ENCODE measurements at places on chromosomes 1 and 21.
A peak's percentile ranks its signal among the peaks of the same experiment; 100 is the strongest.

GRCh38 chr1:44355582-44356305 lies 687 bp upstream of the ERI3 start:
- no peak for DNase-seq

GRCh38 chr21:26732432-26733221 lies 112.6 kb downstream of the ADAMTS1 start:
- DNase-seq: peak; percentile 45

GRCh38 chr1:153792631-153793041 lies 17.4 kb downstream of the SLC27A3 start:
- DNase-seq: no peak

DNA sequence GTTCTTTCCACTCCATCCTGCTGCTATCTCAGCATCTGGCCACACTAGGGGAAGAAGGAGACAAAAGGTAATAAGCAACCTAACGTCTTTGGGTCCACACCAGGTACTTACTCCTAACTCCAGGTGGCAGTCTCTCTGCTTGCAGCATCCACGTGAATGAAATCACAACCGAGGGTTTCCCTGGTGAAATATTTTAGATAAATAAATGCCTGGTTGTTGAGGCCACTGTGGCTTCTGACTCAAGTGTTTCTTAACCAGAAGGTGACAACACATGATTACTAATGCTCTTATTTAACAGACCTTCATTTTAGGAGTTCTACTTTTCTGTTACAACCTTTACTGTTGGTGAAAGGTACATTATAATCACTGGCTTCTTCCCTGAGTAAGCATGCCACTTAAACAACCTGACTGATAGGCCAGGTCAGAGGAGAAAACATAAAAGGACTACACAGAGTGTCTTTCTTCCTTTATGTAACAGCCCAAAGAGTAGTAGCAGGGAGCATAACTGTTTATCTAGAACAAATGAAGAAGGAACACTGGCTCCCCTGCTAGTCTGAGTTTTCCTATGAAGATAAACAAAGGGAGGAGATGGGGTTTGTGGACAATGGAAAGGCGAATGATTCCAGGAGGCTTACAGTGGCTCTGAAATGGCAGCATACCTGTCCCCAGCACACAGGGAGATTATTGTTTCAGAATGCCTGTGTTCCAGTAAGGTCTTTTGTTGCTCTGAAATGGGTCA lies 59.9 kb downstream of the SYT6 start:
- no peak for DNase-seq

DNA sequence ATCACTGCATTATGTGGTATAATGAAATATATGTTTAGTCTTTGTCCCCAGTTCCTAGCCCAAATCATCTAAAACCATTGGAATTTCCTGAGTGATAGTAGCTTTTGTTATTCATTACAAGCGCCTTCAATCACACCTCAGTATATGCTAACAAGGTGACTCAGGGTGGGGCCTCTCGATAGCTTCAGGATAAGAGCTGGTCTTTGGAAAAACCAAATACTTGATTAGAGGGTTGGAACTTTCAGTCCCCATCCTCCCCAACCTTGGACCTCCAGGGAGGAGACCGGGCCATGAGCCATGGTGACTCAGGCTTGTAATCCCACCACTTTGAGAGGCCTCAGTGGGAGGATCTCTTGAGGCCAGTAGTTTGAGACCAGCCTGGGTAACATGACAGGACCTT lies 5.1 kb upstream of the BRDT start:
- no peak for DNase-seq

GRCh38 chr1:112075566-112075965 lies 86.1 kb upstream of the KCND3 start:
- no peak for DNase-seq

DNA sequence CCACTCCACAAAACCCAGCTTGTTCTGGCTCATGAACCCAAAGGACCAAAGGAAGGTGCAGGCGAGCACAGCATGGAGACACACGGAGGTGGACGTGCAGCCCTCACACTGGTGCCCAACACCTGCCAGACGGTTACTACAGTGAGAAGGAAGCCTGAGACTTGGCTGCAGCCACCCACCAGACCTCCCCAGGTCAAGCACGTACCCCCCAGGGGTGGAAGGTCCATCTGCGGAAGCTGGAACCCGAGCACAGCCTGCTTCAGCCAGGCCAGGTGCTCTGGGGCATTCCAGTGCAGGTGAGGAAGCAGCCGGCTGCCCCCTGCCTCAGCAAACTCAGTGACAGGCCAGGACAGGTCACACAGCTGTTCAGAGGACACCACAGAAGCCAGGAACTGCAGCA lies 16.0 kb upstream of the LSS start:
- DNase-seq: no peak

- DNase-seq: no peak
Measured at GRCh38 chr1:110065841-110066240, 4.6 kb downstream of the ALX3 start.

DNA sequence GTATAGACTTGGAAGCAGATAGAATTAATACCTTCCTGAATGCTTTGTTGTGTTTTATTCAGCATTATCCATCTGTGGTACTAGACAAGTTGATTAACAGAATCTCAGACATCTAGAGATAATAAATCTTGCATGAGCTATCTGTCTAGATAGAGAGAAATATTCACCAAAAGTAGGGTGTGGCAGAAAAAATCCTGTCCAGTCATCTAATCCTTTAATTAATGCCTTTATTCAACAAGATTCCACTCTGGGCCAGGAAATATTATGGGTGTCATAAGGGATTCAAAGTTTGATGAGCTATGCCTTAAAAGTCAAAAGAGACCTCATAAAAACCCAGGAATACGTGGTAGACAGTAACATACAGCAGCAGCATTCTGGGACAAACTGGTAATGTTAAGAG lies 601.2 kb downstream of the LMO4 start:
- no peak for DNase-seq

- DNase-seq: peak; percentile 52
Measured at GRCh38 chr21:43827015-43827611, 37.7 kb downstream of the RRP1 start.

DNA sequence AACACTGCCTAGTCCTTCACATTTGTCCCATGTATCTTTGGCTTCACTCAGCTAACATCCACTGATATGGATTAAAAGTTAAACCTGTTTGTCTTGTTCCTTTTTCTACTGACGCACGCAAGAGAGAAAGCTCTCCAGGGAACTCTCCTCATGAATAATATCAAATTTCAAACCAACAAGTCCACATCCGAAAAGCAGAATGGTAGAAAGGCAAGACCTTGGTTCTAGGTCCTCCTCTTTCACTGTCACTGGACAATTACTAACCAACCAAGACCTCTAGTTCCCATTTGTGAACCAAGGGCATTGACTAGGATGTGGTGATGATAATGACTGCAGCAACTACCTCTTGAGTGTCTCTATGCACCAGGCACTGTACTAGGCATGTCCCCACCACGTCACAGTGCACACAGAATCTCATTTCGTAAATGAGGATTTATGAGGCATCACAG lies 8.4 kb downstream of the PLPP3 start:
- no peak for DNase-seq

GRCh38 chr1:26994020-26994786 lies 711 bp downstream of the TRNP1 start:
- DNase-seq: no peak

- DNase-seq: no peak
Measured at GRCh38 chr21:43721206-43721605, 2.3 kb downstream of the PDXK start.

DNA sequence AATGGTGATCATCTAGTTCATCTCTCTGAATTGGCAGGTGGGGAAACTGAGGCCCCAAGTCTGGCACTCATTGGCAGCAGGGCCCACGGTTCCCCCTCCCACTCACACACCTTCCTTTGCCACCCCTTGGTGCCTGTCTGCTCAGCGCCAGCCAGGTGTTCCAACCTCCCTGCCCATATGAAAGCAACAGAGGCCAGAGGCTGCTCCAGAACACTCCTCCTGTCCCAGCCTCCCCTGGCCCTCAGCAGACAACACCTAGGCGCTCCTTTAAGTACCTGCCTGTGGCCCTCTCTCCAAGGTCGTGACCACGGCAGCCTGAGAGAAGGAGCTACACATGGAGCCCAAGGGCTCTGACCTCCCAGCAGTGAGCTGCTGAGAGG lies 362.3 kb upstream of the VAMP3 start:
- DNase-seq: no peak

- DNase-seq: no peak
Measured at GRCh38 chr1:22168412-22168973, 25.6 kb upstream of the WNT4 start.

DNA sequence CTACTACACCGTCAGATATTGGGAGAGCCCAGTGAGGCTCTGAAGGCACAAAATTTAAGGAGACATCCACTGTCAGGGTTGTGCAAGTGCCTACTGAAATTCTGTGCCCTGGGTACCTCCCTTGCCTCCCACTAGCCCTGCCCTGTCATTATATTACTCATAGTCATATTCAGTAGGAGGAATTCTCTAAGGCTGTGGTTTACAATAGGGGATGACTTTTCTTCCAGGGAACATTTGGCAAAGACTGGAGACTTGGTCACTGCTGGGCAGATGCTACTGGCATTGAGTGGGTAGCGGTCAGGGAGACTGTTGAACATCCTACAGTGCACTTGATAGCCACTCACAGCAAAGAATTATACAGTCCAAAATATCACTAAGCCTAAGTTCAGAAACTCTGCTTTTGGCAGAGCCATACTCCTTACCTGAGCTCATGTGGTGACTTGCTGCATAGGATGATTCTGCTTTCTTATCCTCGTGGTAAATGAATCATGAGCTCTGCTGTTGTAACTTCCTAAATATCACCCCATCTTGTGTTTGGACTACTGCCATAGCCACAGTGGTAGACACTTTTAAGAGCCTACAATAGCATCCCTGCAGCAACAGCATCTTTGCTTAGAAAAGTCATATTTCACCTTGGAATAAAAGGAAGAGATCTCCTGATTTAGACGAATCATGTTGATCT lies 563.4 kb upstream of the PLXNA2 start:
- DNase-seq: peak; percentile 10

DNA sequence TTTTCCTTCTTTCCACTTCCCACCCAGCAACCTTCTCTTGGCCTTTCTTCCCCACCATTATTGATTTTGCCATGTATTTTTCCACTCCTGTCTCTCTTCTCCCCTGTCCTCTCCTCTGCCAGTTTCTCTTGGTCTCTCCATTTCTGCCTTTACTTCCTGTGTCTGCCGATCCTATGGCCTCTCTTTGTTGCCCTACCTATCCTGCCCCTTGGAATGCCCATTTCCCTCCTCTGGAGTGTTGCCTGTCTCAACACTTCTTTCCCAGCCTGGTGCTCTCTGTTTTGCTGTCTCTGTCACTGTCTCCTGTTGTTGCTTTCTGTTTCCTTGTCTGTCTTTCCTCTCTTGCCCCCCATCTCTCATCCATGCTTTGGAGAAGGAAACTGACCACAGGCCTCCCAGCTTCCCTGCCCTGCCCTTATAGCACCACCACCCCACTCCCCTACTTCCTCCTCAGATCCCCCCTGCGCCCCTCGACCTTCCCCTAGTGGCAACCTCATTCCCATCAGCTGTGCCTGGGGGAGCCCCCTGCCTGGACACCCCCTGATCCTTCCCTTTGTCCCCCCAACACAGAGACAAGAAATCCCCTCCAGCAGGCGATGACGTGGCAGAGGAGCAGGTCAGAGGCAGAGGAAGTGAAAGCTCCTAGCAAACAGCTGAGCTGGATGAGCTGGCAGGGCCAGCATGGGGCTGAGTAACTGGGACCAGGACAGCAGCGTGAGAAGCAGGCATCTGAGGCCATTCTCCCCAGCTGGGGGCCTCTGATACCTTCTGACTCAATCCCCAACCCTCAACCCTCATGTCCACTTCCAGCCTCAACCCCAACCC lies 6.6 kb upstream of the ETV3L start:
- DNase-seq: peak; percentile 45

- DNase-seq: no peak
Measured at GRCh38 chr1:54743416-54744226, 20.7 kb downstream of the PARS2 start.

- no peak for DNase-seq
Measured at GRCh38 chr1:70818401-70818800, 229.2 kb downstream of the PTGER3 start.

DNA sequence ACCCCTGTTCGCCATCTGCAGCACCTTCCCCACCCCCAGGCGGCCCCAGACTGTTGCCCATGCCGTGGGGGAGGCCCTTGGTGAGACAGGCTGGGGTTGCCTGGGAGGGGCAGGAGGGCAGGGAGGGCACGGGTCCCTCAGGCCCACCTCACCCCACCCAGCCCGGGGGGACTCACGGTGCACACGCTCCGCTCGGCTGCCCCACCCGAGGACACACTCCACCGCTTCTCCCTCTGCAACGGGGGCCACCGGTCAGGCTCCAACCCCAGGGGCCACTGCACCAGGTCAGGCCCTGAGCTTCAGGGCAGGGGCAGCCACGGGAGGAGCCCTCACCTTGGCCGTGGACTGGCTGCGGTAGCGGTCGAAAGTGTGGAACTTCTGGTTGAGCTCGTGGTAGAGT lies 24.0 kb upstream of the COL16A1 start:
- no peak for DNase-seq

DNA sequence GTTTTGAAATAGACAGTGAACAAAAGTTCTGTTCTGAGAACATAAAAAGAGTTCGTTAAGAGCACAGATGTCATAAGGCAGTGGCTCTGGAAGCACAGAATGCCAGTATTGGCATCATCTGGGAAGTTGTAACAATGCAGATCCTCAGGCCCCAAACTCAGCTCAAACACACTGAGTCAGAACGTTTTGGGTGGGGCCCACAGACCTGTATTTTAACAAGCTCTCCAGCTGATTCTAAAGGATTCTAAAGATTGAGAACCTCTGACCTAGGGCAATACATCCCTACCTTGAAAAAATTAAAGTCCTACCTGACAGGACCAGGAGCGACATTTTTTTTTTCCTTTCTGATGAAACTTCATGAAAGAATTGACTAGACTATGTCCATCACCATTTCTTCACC lies 13.2 kb downstream of the ARHGEF11 start:
- no peak for DNase-seq

DNA sequence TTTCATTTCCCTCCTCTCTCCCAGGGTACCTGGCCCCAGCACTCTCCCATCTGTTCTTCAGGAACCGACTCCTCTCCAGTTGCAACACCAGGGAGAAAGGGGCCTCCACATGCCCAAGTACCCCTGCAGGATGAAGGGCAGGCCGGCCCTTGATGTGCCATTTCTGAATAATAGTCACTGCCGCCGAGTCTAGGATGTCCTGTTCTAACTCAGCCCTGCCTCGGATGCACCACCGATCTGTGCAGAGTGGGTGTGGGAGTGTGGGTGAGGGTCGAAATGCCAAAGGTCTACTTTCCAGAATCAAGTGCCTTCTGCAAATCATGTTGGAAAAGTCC lies 25.4 kb upstream of the SPSB1 start:
- DNase-seq: no peak

- DNase-seq: no peak
Measured at GRCh38 chr1:102190429-102190828, 193.7 kb upstream of the OLFM3 start.

- no peak for DNase-seq
Measured at GRCh38 chr1:183248989-183249691, 63.1 kb downstream of the LAMC2 start.

DNA sequence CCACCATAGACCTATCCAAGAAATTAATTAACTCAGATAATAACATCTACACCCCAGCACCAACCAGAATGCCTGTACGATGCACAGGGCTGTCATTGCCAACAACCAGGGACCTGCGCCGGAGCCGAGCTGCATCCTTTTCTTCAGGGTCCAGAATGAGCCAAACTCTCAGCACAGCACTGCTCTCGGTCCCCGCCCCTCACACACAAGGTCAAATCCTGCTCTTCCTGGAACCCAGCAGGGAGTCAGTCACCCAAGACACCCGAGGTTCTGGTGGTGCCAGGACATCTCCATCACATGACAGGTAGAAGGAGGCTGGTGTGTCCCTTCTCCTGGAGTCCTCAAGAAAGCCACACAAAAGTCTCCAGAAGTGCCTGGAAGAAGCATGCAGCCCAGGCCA lies 31.9 kb downstream of the NPHP4 start:
- peak; percentile 11 for DNase-seq

All from head of caudate nucleus (tissue), 42 donors.